ENCODE measurements at places on chromosomes 16 and 17.

GRCh38 chr17:29760279-29761039, 137.7 kb upstream of the CORO6 start:
- peak; percentile 8 for DNase-seq

- DNase-seq, result peak; percentile 91
Measured at GRCh38 chr17:78315355-78316114, 44.3 kb downstream of the SOCS3 start.

GRCh38 chr16:88464447-88465318, 11.6 kb downstream of the ZFPM1 start:
- DNase-seq, result peak; percentile 50

GRCh38 chr17:73157521-73157890, 7.3 kb upstream of the SSTR2 start:
- no peak for DNase-seq

DNA sequence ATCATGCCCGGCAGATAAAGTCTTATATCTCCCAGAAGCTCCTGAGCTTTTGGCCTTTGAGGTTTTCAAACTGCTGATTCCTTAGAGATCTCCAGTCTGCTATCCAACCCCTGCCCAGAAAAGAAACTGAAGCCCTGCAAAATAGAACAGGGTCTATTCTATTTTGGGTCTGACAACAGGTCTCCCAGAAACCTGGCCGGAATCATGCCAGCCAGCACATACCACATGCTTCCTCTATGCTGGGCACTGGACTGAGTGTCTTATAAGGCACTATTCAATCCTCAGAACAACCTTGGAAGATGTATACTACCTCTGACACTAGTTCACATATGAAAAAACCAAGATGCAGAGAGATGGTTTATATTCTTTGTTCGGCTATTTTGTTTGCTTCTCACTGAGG, 21.3 kb upstream of the GFOD2 start:
- DNase-seq, result no peak

DNA sequence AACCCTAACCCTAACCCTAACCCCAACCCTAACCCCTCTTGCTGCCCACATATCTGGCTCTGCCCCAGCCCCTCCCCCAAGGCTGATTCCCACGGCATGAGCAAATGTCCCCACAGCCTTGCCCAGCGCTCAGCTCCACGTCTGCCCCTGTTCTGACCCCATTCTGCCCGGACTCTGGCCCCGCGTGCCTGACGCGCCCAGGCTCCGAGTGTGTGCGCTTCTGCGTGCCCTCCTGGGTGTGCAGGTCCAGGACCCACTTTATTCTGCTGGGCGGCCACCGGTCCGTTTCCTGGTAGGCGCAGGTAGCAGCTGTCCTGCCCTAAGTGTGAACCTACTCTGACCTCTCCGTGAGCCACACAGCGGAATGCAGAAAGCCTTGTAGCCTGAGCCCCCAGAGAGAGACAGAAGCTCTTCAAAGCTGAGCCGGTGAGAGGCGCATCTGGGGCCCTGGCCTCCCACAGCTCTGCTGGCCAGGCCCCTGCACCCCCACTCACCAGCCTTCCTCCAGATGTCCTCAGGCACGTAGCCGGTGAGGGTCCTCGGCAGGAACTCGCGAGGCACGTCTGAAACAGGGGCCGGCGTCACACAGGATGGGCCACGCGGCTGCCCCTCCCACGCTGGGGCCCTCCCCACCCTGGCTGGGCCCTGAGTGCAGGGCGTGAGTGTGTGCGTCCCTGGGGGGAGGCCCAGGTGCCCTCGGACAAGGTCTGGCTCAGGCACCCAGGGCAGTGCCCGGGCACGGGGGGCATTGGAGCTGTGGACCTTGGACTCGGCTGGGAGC, 14.0 kb upstream of the PABPN1L start:
- DNase-seq, result no peak

GRCh38 chr16:14202697-14203096, 131.6 kb downstream of the MRTFB start:
- DNase-seq, result peak; percentile 31

Measured in hepatocyte (in vitro differentiated cells).